Activated CD4-positive, alpha-beta T cell treated with anti-CD3 and anti-CD28 coated beads for 36 hours (primary cell): ENCODE measurements at places on chromosomes 5 and 9.
A peak's percentile ranks its signal among the peaks of the same experiment; 100 is the strongest.

- DNase-seq, result no peak
Measured at GRCh38 chr5:142515036-142515435, 170.9 kb downstream of the FGF1 start.

DNA sequence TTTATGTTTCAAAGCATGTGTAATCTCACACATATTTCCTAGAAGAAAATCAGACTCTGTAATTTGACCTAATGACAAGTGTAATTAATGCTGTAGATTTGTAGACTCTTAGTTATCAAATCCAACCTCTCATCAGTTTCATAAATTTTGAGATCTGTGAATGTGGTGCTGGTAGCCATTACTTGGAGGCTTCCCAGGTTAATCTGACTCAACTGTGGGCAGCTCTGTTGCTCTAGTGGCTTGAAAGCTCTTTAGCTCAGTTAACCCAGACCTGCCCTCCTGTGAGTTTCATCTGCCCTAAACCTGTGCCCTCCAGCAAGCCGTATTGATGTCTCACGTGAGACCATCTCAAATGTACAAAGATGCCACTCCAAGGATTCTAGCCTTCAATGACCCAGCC lies 323.4 kb downstream of the FBXL7 start:
- no peak for DNase-seq

DNA sequence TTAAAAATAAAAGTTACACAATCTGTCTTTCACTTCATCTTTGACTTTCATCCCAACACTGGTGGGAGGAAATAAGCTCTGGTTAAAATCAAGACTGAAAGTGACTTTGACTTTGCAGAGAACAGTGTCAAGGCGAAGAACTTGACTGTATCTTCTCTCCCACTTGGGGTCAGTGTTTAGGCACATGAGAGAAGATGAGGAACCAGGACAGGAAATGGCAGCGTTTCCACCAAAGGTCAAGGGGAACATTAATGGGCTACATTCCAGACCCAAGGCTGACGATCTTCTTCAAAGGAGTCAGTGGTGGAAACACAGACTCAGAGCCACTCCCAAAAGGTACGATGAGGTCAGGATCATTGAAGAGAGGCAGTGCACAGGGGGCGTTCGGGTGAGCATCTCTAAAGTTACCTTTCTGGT lies 409.5 kb downstream of the ARHGEF28 start:
- DNase-seq, result no peak

GRCh38 chr5:66179297-66180051 lies 35.4 kb downstream of the SREK1 start:
- no peak for DNase-seq

GRCh38 chr5:6274846-6275543 lies 103.4 kb downstream of the MED10 start:
- peak; percentile 28 for DNase-seq

DNA sequence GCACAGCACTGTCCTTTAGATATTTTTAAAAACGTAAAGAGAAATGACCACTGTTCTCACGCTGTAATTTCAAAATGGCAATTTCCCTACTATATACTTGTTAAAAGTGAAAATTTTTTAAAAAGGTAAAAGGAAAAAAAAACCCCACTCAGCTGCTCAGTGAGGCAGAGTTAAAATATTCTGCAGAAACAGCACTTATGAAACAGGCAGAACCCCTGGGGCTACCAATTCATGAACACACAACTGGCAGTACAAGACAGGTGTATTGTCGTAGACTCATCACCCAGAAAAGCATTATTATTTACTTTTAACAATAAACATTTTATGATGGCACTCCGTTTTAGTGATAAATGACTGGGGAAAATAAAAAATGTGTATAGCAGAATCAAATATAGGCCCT lies 1.5 kb upstream of the RASGRF2 start:
- DNase-seq, result no peak

GRCh38 chr5:103560826-103561225 lies 1.8 kb downstream of the NUDT12 start:
- no peak for DNase-seq

GRCh38 chr9:105246656-105247173 lies 2.3 kb downstream of the SLC44A1 start:
- no peak for DNase-seq
